CD4-positive, alpha-beta T cell treated with Interleukin-10 for 1 hour (primary cell): ENCODE measurements at places on chromosomes 2 and 18.

DNA sequence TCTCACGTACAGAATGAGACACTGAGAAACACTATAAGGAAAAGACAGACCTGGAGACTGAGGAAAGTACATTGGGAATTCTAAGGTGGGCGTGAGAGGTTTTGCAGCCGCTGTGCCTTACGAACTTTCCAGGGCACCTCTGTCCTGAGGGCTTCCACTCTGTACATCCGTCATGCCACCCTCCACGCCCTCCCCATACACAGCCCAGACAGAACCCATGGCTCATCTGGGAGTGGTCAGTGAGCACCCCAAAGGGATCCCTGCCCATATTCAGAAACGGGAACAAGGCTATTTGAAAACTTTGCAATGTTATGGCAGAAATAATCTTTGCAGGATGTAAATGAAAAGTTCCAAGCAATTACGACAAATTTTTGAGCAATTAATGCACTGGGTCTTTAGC lies 95.4 kb upstream of the ZNF532 start:
- DNase-seq = no peak

DNA sequence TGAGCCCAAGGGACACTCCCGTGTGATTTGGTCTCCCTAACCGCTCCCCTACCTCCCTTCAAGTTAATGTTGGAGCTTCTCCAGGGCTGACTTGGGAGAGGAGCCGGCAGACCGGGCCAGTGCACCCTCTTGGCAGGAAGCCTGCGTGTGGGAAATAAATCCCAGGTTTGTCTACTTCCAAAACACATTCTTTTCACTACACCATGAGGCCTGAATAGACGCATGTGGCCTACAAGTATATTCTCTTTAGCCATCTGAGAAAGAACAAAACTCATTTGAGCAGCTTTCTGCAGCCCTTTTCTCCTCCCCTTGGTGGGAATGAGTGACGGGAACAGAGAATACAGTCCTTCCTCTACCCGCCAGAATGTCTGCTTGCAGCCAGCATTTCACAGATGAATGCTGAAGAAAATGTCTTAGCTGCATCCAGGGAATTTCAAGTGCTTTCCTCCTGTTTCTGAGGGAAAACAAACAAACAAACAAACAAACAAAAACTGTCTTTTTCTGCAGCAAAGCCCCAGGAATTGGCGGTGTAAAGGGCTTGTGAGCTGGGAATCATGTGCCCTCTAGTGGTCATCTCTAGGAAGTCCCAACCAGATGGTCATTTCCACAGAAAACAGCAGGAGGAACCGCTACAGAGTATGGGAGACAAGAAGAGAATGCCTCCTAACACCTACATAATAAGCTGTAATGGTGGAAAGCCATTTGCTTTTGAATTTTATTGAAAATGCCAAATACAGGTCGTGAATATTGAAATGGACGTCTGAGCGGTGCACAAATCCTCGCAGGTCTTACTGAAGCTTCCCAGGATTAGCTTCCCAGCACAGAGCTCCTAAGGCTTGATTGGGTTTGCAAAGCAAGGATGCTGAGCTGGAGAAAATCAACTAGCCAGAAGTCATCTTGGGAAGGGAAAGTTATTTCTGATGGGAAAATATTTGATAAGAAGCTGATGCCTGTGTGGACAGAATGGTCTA lies 41.2 kb upstream of the DAPL1 start:
- DNase-seq = peak; percentile 50

- no peak for DNase-seq
Measured at GRCh38 chr2:158403237-158403636, 53.3 kb downstream of the CCDC148 start.

- DNase-seq = no peak
Measured at GRCh38 chr18:58549814-58550339, 79.0 kb downstream of the ALPK2 start.

DNA sequence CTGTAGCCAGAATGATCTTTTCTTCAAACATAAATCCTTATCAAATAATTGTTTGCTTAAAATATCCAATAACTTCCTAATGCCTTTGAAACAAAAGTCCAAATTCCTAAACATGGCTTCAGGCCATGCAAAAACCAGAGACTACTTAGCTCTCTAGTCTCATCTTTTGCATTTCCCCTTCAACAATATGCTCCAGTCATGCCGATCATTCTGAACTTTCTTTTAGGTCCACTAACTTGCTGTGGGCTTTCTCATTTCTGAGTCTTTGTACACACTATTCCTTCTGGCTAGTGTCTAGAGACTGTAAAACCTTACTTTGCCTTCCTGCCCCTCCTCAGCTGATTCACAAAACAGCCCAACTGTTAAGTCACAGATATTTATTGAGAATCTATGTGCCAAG lies 51.5 kb downstream of the VIL1 start:
- DNase-seq = no peak

DNA sequence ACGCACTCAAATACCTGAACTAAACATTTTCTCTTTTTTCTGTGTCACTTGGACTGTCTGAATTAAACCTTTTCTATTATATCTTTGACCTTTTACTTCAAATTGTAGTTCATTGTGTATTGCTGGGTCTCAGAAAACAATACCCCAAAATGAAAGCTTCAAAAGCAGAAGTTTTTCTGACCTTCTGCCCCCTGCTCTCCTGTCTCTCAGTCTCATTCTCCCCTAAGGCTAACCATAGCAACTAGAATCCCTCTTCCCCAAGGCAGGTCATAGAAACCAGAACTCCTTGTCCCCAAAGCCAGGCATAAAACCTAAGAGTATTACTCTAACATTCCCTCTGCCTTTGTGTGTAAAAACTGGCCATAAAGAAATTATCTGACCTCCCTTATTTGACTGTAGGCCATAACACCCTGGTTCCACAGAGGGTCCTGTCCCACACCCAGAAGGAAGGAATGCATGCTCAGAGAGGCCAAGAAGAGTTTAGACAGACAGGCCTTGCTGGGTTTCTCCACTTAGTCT lies 93.5 kb upstream of the B3GNT2 start:
- no peak for DNase-seq

DNA sequence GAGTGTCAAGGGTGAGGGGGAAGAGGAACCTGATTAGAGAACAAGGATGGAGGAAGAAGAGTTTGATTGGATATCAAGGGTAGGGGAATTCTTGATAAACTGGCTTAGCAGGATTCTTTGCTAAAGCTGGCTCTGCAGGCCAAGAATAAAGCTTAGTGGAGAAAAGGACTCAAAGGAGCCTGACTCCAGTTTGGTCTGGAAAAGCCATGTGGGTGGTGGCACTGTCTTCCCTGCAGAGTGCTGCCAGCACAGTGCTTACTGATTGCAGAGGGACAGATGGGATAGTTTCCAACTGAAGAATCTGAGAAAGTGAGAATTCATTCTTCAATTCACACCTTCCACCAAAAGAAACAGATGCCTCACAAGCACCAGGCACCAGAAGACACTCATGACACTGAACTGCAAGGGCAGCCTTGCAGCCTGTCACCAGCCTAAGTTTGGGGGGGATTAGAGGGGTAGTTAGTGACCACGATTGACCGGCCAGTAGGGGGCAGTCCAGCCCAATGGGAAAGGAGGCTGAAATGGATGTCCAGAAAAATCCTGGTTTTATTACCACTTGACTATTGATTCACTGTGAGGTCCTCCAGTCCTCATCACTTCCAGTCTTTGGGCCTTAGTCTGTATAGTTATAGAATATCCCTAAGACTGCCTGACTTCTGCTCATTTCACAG lies 334.5 kb downstream of the SMAD2 start:
- DNase-seq = peak; percentile 2

DNA sequence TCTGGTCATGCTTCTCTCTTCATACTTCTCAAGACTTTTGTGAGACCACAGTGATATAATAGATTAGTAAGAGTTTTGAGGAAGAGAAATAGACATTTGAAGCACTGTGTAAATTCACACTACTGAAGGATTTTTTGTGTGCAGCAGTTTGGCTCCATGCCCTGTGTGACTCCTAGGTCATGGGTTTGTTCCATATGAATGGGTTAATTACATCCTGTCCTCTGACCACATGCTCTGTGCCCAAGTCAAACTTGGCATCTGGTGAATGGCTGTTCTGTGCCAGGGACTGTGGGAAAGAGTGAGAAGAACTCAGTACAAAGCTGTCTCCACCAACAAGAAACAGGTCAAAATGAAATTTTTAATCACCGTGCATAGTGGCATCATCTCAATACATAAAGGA lies 304.0 kb downstream of the LNPK start:
- no peak for DNase-seq
